ENCODE measurements at places on chromosomes 12 and 14.

- no peak for DNase-seq
Measured at GRCh38 chr12:73863546-73863945, 674.1 kb upstream of the ATXN7L3B start.

DNA sequence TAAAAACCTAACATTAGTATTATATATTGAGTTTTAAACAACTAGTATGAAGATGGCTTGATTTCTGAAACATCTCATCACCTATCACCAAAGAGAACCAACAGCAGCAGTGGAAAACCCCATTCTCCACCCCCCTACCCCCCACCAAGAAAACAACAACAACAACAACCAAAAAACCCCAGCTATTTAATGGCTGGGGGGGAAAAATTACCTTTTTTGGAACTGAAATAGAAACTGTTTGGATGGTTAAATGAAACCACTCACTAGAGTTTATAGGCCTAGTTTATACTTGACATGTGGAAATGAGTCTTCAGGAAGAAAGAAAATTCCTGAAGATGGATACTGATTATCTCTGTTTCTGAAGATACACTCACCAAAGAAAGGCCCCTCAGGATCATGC is 30.3 kb downstream of the PPP2R5E start:
- DNase-seq: no peak

DNA sequence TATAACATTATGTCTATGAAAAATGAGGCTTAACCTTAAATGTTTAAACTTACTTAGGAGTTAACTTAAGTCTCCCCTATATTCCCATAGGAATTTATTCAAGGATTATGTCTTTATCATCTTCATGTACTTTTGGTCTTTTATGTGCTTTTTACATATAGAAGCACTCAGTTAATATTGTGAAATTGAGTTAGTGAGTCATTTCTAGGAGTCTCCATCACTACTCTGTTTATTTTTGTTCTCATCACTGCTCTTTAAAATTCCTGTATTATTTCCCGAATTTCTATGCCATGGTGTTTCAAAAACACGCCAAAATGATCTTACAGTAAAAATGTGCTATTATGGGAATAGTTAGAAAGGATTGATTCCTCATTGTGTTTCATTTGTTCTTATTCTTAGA is 31.6 kb downstream of the TBC1D15 start:
- no peak for DNase-seq

GRCh38 chr12:54159140-54159539 is 29.6 kb downstream of the SMUG1 start:
- DNase-seq: no peak

- DNase-seq: peak; percentile 75
Measured at GRCh38 chr12:104792570-104792969, 165.5 kb downstream of the SLC41A2 start.

- DNase-seq: no peak
Measured at GRCh38 chr12:52022841-52023181, 16.1 kb downstream of the TAMALIN start.

GRCh38 chr12:52436000-52436827 is 2.0 kb upstream of the KRT75 start:
- DNase-seq: no peak

GRCh38 chr14:38481952-38482678 is 226.2 kb upstream of the CLEC14A start:
- DNase-seq: peak; percentile 29

DNA sequence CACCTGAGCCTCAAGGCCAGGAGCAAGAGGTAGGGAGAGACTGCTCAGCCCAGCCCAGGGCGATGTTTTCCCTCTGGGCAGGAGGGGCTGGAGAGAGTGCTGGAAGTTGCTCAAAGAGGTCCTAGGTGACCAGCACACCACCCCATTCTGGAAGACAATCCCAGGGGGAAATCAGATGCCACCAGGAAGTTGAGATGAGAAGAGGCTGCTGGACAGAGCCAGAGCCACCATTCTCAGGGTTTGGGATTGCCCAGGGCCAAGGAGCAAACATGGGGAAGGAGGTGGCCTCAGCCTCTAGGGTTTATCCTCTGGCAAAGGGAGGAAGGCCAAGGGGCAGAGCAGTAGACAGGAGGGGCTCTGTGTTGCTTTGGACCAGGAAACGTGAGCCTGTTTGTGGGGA is 11.6 kb downstream of the CCDC85C start:
- no peak for DNase-seq

- DNase-seq: no peak
Measured at GRCh38 chr14:63229330-63230059, 25.3 kb downstream of the RHOJ start.

DNA sequence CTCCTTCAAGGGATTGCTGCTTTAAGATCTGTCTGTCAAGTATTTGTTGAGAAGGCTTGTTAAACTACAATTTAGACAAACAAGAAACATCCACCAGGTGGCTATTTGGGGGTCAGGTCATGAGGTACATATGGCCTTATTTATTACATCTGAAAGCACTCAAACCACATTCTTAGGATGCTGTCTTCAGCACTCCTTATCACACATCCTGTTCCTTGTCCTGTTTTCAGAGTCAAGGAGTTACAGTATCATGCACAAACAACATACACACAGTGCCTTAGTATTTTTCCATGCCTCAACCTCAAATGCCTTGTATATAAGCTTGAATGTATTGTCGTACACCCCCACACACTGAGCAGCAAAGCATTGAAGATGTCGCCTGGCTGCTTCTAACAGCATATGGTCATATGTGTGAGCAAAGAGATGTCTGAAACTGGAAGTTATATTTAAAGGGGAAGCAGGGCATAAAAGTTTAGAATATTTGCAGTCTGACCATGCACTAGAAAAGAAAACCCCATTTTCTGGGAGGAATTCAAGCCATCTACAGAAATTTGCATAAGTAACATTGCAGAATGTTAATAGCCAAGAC is 83.8 kb downstream of the KCNMB4 start:
- no peak for DNase-seq

DNA sequence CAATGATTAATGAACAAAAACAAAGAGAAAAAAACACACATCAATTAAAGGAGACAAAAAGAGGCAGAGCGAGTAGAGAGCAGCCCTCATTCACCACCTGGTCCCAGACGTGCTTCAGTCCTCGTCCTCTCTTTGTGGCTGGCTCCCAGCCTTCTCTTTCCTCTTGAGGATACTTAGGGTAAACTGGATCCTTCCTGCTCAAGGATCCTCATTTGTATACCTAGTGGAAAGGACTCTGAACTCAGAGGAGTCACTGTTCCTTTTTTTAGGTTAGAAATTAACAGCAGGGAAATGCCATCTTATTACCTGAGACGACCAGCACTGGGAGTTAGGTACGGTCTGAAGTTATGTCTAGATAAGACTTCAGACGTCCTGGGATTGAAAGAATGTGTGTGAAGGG is 9.7 kb downstream of the MLEC start:
- no peak for DNase-seq

DNA sequence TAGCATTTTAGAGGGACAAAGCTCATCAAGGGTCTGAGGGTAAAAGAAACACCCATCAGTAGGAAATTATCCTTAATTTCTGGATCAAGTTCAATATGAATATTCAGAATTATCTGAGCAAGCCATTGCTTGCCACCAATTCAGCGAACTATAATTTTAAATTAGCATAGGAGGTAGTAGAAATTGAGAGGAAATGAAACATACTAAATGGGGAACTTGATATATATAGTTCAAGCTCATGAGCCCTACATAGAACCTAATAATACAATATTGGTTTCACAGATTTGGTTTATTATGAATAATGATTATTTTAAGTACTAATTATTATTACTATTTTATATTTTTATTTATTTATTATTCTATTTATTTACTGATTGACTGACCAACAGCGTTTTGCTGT is 42.1 kb upstream of the GXYLT1 start:
- DNase-seq: no peak

DNA sequence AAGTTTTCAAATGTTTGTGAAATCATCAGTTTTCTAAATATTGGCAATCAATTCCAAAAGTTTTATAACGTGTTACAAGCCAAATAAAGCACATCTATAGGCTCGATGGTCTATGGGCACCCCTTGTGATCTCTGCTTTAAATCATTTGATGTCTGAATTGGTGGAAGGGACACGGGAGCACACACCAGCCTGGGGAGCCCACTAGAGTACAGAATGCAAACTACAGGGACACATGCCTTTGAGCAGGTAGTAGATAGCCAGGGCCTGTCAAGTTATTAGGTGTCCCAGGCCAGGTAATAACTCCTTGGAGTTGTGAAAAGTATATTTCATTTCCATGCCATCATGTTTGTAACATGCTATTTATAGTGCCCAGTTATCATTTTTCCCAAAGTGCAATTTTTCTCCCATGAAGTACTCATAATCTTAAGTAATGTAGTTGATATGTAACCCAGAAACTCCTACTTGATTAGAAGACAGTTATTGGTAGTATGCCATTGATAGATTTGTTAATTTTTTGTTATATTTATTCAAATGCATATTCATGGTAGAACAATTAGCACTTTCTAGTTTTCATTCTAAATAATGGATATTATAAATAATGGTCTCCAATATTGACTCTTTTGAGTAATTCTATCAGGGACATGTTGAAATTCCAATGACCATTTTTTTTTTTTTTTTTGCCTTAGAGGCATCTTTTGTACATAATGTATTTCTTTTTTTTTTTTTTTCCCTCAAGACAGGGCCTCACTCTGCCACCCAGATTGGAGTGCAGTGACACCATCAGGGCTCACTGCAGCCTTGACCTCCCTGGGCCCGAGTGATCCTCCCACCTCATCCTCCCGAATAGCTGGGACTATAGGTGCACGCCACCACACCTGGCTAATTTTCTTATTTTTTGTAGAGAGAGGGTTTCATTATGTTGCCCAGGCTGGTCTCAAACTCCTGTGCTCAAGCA is 96.9 kb upstream of the FGD4 start:
- peak; percentile 25 for DNase-seq

GRCh38 chr14:81219759-81220579 is 790 bp downstream of the GTF2A1 start:
- DNase-seq: peak; percentile 55

GRCh38 chr14:82009076-82009475 is 475.4 kb upstream of the SEL1L start:
- no peak for DNase-seq

- DNase-seq: no peak
Measured at GRCh38 chr14:37589715-37590427, 5.2 kb downstream of the FOXA1 start.

- DNase-seq: no peak
Measured at GRCh38 chr12:122094137-122094734, 15.7 kb downstream of the MLXIP start.

- no peak for DNase-seq
Measured at GRCh38 chr12:131564845-131565244, 146.0 kb upstream of the SFSWAP start.

GRCh38 chr12:89243771-89244170 is 108.5 kb downstream of the DUSP6 start:
- DNase-seq: no peak
